Bronchial smooth muscle cell (primary cell): ENCODE measurements at places on chromosomes 7 and 10. TPM values are rescaled to one million over a fixed set of nuclear protein-coding genes. Genes with fewer than 3 reads are reported as not detected.

CDK14 gene
- total RNA-seq, result 24.3 and 51.5 TPM in 2 replicates

HABP2 gene
- total RNA-seq, result not detected in 2 replicates

TRDMT1 gene
- total RNA-seq, result 3.8 and 5.1 TPM in 2 replicates

NACAD gene
- total RNA-seq, result 1.7 and 2.8 TPM in 2 replicates

KLF14 gene
- total RNA-seq, result under 0.01 TPM in 1 of 2 replicates, not detected in the other

DEPP1 gene
- 24.1 and 100 TPM in 2 replicates for total RNA-seq

LUC7L2 gene
- total RNA-seq, result 41.7 and 45.4 TPM in 2 replicates

KCP gene
- 0.32 and 0.34 TPM in 2 replicates for total RNA-seq

ABCB1 gene
- 3.8 and 24.0 TPM in 2 replicates for total RNA-seq

IL6 gene
- total RNA-seq, result 0.94 and 3.3 TPM in 2 replicates

OPN4 gene
- total RNA-seq, result not detected in 2 replicates

BCCIP gene
- 25.7 and 31.7 TPM in 2 replicates for total RNA-seq

DPYSL4 gene
- 2.4 and 2.7 TPM in 2 replicates for total RNA-seq

RAB19 gene
- total RNA-seq, result not detected in 2 replicates

GPR15LG gene
- total RNA-seq, result not detected in 2 replicates

CCDC3 gene
- 0.16 and 0.17 TPM in 2 replicates for total RNA-seq

EBF3 gene
- 9.0 and 18.0 TPM in 2 replicates for total RNA-seq

PWWP2B gene
- total RNA-seq, result 6.5 and 9.6 TPM in 2 replicates

ADAMTS14 gene
- 3.3 and 22.9 TPM in 2 replicates for total RNA-seq

TRIL gene
- under 0.01 and 2.1 TPM in 2 replicates for total RNA-seq

CYP2C19 gene
- total RNA-seq, result not detected in 2 replicates

OR2A12 gene
- total RNA-seq, result not detected in 2 replicates

ADRA2A gene
- not detected in 2 replicates for total RNA-seq

PNLIPRP2 gene
- total RNA-seq, result not detected in 2 replicates

EIF5AL1 gene
- total RNA-seq, result 0.09 and 0.32 TPM in 2 replicates

CLDN4 gene
- 0.32 and 0.43 TPM in 2 replicates for total RNA-seq

RASA4B gene
- total RNA-seq, result 3.2 and 4.6 TPM in 2 replicates

CYP3A7 gene
- 0.34 and 1.1 TPM in 2 replicates for total RNA-seq

CRYGN gene
- 0.26 and 0.47 TPM in 2 replicates for total RNA-seq

DOCK4 gene
- 10.4 and 21.8 TPM in 2 replicates for total RNA-seq

POLR2J3 gene
- 18.1 and 21.8 TPM in 2 replicates for total RNA-seq

HMX3 gene
- total RNA-seq, result 0.16 TPM in 1 of 2 replicates, not detected in the other

CYP2E1 gene
- total RNA-seq, result 0.47 and 0.52 TPM in 2 replicates

FXYD4 gene
- not detected in 2 replicates for total RNA-seq

POLR2J2 gene
- 1.7 and 3.5 TPM in 2 replicates for total RNA-seq

GOT1 gene
- total RNA-seq, result 12.8 and 13.7 TPM in 2 replicates

DLX6 gene
- total RNA-seq, result not detected in 2 replicates

MKX gene
- total RNA-seq, result not detected in 2 replicates

CCDC186 gene
- 11.7 and 23.5 TPM in 2 replicates for total RNA-seq

HTR5A gene
- total RNA-seq, result not detected in 2 replicates

OR2A7 gene
- 0.09 TPM in 1 of 2 replicates, not detected in the other for total RNA-seq

TMEM236 gene
- under 0.01 TPM in 1 of 2 replicates, not detected in the other for total RNA-seq

KAZALD1 gene
- 84.3 and 155 TPM in 2 replicates for total RNA-seq

ENKUR gene
- 0.09 and 0.16 TPM in 2 replicates for total RNA-seq
